ENCODE measurements at places on chromosomes 6 and 20.

- DNase-seq = no peak
Observed at GRCh38 chr20:46118481-46119020, 437 bp downstream of the CD40 start.

DNA sequence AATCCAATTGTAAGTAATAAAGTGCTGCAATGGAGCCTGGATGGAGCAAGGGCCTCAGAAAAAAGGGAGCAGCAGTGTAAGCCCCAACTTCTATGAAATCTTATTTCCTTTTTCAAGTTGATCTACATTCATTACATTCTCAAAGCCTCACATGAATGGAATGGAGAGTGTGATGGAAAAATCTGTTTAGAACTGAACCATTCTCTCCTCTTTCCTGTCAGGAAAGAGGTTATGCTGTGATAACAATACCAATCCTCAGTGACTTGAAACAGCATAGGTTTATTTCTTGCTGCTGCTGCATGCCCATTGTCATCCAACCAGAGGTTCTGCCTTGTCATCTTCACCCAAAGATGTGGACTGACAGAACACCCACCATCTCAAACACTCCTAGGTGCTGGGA, 8.9 kb upstream of the OR2H2 start:
- DNase-seq = no peak

DNA sequence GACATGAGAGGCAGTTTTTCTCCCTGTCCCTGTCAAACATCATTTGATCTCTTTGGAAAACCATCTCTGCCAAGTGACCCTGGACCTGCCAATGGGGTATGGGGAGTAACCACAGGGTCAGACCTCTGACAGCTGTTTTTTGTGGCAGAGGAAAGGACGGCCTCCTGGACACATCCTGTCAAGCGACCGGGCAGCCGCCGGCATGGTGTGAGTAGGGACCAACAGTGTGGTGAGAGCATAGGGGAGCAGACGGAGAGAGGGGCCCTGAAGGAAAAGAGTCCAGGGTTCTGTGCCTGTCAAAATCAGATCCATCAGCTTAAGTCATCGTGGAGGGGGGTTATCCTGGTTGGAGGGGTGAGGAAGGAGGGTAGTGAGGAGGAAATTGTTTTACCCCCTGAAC, 10.1 kb downstream of the DNTTIP1 start:
- DNase-seq = no peak

- DNase-seq = no peak
Observed at GRCh38 chr6:47086051-47086770, 44.1 kb upstream of the ADGRF1 start.

- no peak for DNase-seq
Observed at GRCh38 chr6:130671577-130671976, 155.6 kb upstream of the SMLR1 start.

DNA sequence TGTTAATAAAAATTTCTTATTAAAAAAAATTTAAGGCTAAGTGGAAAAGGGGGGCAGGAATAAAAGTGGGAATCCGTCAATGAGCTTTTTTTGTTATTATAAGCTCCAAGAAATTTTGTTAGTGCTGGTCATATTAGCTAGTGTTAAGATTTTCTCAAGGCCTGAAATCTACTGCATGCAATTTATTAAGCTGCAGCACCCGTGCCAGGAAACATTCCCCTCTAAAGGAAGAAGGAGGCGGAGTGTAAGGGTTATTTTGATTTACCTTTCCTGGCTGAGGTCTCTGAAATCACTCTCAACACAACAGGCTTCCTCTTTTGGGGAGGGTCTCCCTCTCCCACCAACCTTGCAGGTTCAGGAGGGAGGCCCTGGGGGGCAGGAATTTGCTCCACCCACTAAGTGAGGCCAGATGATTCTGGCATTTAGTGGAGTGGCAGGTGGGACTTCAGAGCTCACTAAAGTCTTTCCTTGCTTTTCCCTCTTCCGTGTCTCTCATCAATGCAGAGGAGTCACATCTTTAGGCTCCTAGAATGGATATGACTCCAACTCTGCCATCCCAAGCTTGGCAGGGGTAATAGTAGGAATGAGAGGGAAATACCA, 168.8 kb downstream of the BCAS1 start:
- no peak for DNase-seq

GRCh38 chr6:1611322-1611571, 1.5 kb downstream of the FOXC1 start:
- no peak for DNase-seq

- DNase-seq = no peak
Observed at GRCh38 chr6:140912686-140913085, 1220.0 kb upstream of the GJE1 start.

DNA sequence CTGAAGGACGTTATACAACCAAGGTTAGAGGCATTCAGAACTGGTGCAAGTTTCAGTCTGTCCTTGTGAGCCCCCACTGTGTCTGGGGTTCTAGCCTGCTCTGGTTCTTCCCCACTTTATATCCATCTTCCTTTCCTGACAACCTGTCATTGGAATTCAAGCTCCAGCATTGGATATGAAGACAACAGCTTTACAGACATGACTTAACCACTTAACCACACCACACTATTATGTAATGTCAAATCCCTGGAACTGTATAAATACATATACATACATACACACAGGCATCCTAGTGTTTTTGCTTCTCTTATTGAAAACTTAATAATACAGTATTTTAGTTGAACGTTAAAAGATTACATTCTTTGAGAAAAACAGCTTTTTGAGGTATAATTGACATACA, 217.9 kb upstream of the SGK1 start:
- DNase-seq = no peak

GRCh38 chr6:25220857-25221256, 58.3 kb upstream of the CARMIL1 start:
- no peak for DNase-seq

DNA sequence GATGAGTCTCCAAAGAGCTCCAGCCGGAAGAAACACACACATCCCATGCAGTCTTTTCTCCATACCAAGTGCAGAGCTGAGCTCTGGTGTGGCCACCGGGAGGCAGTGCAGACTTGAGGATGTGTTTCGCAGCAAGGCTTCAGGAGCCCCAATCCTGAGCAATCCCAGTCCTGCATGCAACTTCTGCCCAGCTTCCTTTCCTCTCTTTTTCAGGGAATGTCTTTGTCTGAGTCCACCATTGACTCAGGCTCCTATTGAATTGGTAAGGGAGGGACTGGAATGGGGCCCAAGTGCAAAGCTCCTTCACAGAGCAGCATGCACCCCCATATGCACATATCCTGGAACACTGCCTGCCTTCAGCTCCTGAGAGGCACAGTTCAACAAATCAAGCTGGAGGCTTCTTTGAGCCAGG, 50.5 kb upstream of the ASIP start:
- peak; percentile 31 for DNase-seq

- DNase-seq = no peak
Observed at GRCh38 chr6:164832410-164832809, 477.0 kb downstream of the C6orf118 start.

GRCh38 chr6:43335469-43335868, 26.8 kb upstream of the CRIP3 start:
- no peak for DNase-seq

GRCh38 chr20:6686171-6686570, 81.3 kb upstream of the BMP2 start:
- no peak for DNase-seq

GRCh38 chr6:104653781-104654180, 205.9 kb downstream of the HACE1 start:
- no peak for DNase-seq

DNA sequence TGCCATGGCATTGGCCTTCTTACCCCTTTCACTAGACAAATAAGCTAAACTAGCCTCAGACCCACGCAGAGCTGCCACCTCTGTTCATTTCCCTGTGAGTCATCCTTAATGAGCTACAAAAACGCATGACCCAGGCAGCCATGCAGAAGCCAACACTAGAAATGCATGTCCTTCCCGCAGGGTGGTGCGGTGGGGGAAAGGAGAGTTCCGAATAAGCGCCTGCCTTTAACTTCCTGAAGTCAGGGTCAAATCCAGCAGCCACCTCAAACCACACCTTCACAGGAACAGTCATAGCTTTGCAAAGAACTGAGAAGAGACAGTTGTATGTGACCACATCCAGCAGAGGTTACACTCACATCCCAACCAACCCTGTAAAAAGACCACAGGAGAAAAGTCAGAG, 40.4 kb downstream of the IRF4 start:
- DNase-seq = no peak

- DNase-seq = no peak
Observed at GRCh38 chr6:34090935-34091334, 55.0 kb downstream of the GRM4 start.

DNA sequence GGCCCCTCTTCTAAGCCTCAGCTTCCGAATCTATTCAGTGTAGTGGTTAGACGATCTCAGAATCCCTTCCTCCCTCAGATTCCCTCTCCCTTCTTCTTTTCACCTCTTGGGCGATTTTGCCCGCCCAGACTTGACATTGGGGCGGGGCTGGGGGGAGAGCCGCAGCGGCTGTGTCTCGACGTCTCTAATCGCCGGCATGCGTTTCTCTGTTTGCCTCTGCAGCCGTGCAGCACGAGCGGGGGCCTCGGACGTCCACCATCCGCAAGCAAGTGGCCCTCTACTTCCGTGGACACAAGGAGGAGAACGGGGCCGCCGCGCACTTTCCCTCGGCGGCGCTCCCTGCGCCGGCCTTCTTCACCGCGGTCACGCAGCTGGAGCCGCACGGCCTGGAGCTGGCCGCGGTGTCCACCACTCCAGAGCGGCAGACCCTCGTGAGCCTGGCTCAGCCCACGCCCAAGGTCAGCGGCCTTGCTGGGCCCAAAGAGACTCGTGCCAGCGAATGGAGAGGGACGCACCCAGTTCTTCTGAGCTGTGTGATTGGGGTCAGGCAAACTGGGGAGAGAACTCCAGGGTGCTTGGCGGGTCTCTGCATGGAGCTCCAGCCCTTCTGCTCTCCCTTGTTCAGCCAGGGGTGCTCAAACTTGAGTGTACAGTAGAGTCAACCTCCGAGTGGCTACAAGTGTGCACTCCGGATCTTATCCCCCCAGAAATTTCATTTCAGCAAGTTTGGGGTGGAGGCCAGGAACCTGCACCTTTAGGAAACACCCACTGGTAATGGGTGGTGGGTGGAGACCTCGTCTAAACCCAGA, 10.7 kb downstream of the NR2E1 start:
- no peak for DNase-seq

DNA sequence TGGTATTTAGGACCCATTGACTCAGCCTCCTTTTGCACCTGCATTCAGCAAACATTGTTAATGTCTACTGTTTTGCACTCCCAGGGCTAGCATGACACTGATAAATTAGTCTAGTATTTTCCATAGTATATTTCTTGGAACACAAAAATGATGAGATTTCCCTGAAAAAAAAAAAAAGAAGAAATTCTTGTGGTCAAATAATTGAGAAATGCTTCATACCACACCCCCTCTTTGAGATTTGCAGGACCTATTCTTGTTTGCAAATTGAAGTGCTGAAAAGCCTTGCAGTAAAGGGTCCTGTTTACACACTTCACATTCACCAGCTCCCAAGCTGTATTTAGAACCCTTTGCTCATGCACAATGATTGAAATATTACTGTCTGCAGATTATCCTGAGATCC, 36.3 kb upstream of the CLIC5 start:
- DNase-seq = no peak

GRCh38 chr6:125022391-125022989, 60.3 kb downstream of the RNF217 start:
- no peak for DNase-seq

DNA sequence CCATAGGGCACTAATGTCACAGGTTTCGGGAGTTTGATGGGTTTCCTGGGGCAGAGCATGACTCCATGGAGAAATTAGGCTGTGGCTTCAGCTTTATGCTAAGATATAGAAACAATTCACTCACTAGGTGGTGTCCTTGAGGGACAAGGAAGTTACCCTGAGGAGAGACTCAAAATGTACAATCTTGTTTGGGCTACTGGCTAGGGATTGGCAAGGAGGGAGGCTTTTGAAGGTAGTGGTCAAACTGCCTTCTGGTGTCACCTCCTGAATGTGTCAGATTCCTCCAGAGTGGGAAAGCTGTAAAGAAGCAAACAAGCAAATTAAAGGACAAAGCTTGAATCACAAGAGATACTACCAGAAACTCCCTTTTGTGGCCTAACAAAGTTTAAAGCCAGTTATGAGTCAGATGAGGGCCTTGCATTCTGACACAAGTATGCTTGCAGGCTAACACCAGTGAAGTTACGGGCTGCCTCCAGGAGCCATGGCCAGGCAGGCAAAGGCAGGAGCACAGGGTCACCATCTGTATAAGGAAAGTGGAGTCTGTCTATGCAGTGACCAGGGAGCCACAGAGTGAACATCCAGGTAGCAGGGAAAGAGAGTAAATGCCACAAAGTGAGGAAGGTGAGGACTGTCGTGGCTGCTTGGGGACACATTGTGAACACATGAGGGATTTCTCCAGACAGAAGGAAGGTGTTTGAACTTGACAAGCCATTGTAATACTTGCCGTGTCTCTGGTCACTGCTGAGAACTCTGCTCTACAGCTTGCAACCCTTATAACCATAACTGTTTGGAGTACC, 107.7 kb upstream of the DTNBP1 start:
- DNase-seq = no peak
